ENCODE measurements at places on chromosomes 1 and 21.

DNA sequence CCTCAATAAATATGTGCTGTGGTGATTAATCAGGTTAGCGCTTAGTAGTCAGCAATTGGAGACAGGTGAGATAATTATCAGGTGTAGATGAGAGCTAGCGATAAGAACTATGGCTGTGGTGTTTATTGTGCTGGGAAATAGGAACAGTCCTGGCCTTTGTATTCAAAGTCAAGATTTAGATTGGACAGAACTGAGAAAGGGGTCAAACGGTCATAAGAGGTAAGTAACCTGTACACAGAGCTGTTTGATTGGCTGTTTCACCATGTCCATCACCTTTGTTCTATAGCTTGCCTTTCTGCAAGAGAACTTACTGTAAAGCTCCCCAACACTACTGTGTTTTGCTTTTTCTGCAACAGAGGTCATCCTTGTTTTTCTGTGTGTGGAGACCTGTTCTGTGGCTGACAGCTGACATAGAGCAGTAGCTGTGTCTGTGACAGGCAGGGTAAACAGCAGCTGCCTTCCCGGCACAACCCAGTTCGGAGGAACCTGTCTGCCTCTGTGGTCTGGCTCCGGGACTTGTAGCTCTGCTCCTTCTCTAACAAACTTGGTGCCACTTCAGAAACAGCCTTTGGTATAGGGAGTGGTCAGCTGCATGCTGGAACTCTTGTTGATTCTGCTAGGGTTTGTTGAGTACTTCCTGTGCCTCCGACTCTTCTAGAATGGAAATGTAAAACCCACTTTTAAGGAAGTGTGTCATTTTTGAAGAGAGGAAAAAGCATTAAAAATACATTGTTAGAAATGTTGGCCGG lies 21.1 kb upstream of the CDC42 start:
- no peak for DNase-seq

DNA sequence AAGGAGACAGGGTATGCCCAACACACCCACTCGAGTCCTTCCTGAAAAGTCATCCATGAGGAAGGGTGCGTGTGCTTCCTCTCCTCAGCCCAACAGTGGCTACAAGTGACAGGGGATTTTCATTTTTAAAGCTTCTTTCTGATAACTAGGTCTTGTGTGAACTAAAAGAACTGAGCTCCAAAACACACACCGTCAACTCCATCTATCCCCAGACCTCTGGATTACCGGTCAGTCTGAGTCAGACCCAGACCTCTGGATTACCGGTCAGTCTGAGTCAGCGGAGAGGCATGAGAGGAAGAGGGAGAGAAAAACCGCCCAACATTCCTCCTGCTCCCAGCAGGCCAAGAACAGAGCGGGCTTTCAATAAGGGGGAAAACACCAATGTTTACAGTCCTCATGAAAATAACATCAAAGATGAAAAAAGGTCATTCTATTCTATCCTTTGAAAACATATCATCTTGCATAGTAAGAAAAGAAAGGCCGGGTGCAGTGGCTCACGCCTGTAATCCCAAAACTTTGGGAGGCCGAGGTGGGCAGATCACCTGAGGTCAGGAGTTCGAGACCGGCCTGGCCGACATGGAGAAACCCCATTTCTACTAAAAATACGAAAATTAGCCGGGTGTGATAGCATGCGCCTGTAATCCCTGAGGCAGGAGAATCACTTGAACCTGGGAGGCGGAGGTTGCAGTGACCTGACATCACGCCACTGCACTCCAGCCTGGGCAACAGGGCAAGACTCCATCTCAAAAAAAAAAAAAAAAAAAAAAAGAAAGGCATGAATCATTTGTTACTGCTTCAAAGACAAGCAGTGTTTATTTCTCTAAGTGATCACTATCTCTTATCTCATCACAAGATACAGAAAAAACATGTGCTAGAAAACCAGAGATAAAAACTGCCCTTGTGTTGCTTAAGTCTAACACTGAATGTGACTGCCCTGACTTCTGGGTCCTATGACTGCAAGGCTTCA lies 3.4 kb downstream of the PTTG1IP start:
- DNase-seq: no peak

- no peak for DNase-seq
Measured at GRCh38 chr1:16119504-16119903, 36.4 kb downstream of the EPHA2 start.

DNA sequence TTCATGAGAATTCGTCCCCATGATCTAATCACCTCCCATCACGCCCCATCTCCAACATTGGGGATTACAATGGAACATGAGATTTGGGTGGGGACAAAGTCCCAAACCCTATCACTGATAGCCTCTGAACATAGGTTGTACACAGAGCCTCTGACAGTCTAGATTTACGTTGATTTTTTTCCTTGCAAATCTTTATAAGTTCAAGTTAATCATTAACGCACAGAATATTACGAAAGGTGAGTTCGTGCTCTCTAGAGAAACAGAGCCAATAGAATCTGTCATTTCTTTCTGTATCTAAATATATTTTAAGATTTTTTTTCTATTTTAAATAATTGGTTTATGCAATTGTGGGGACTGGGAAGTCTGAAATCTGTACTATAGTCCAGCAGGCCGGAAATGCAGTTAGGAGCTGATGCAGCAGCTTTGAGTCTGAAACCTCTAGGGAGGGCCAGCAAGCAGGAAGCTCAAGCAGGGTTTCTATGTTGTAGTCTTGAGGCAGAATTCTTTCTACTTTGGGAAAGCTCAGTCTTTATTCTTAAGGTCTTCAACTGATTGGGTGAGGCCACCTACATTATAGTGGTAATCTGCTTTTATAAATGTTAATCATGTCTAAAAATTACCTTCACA lies 61.0 kb downstream of the SELENOF start:
- DNase-seq: no peak

- no peak for DNase-seq
Measured at GRCh38 chr21:46624050-46624449, 11.4 kb upstream of the PRMT2 start.

DNA sequence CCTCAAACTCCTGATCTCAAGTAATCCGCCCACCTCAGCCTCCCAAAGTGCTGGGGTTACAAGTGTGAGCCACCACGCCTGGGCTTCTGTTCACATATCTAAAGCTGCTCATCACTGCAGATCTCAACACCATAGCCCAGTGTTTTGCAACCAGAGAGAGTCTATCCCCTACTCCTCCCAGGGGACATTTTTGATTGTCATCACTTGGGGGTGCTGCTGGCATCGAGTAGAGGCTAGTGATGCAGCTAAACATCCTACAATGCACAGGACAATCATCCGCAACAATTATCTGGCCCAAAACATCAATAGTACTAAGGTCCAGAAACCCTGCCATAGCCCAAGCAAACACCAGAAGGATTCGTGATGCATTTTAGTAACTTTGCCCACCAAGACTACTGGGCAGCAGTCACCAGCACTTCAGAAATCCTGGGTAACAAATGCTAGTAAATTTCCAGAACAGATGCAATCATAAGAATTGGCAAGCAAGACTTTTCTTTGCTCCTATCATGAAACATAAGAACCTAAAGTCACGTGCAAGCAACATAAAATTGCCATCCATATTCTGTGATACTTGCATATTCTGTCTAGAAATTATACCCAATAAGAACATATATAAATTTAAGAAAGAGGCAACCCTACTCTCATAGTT lies 159.2 kb downstream of the APP start:
- DNase-seq: no peak

GRCh38 chr1:16020325-16020724 lies 1.5 kb upstream of the CLCNKA start:
- DNase-seq: no peak

- no peak for DNase-seq
Measured at GRCh38 chr1:165497069-165498013, 46.5 kb upstream of the LRRC52 start.

DNA sequence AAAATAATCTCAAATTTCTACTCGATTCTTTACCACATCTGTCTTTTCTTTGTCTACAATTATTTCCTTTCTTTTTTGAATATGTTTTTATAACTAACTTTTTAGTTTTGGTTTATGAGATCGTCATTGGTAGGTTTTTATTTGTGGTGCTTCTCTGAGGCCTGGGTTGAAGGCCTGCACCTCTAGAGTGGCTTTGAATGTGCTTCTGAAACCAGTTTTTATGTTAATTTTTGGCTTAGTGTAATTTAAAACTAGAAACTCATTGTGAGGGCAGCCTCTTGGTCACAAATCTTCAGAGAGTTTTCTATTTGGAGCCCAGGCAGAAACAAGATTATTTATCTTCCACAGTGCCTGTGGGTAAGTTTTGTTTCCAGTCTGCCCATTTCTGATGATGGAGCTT lies 187.0 kb downstream of the GPATCH2 start:
- DNase-seq: no peak

- no peak for DNase-seq
Measured at GRCh38 chr1:55468142-55468795, 253.1 kb upstream of the USP24 start.

DNA sequence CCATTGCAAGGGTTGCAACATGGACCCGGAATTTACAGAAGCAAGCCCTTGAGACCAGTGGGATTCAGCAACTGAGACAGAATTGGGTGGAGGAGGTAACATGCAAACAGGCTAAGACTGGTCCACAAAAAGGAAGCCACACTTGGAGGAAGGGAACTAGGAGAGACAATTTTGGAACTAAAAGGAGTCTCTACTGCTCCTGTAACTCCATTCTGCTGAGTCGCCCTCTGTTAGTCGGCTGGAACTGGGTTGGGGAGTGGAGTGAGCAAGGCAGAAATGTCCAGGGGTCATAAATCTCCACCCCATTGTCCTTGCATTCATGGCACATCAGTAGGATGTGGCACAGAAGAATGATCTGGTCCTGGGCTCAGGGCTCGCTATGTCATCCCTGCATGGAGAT lies 5.1 kb downstream of the LAMB3 start:
- no peak for DNase-seq

DNA sequence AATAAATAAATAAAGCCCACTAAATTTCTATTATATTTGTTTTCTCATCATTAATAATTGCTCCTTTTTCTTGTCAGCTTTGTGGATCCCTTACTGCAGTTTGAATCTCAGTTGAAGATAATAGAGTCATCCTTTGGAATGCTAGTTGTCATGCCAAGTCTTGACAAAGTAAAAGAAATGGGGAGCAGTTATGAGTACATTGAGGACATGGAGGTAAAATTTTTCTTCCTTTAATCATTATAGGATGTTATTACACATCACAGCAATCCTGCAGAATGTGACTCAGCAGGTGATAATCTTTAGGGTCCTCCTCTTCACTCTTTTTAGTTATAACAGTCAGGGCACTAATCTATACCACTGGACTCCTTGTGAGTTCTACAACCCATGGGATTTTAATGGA lies 24.1 kb downstream of the MROH9 start:
- no peak for DNase-seq

GRCh38 chr1:209755926-209756614 lies at the start of gene TRAF3IP3:
Gene TRAF3IP3, plus strand, starts transcription at chr1:209756053. Its CDS starts 3,987 bp downstream, at chr1:209760040.
- peak; percentile 55 for DNase-seq

- no peak for DNase-seq
Measured at GRCh38 chr1:58726581-58726980, 26.7 kb upstream of the MYSM1 start.

DNA sequence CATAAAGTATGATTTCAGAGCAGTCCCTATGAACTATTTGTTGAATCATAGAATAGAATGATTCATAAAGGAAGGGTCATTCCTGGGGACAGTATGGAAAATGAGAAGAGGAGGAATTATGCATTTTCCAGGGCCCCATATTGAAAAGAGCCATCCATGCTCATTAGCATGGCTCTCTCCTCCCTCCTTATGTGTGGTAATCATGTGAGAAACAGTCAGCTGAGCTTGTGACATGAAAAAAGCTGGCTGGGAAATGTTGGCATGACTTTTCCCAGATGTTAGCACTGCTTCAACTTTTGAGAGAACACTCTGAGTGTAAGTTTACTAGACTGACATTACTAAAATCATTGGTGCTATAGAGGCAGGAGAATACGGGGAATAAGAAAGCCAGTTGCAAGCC lies 16.1 kb downstream of the TRIM67 start:
- no peak for DNase-seq

DNA sequence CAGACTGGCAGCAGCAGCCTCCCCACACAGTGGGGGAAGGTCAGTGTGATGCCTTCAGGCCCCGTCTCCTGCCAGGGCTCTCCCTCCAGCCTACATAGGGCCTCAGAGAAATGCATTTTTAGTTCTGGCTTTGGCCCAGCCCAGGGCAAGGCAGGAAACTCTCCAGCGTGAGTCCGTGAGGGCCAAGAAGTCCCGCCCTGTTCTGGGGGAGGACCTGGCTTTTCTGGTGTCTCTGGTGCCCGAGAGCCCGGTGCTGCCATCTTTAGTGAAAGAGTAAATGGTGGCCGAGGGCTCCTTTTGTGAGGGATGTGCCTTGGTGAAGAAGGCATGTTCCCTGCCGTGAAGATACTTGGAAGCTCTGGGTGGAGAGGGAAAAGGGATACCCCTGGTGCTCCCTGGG lies 14.8 kb upstream of the DIP2A start:
- DNase-seq: no peak

GRCh38 chr1:94063379-94063778 lies 57.6 kb downstream of the ABCA4 start:
- DNase-seq: no peak

- DNase-seq: no peak
Measured at GRCh38 chr1:192002063-192002462, 156.2 kb upstream of the RGS18 start.

DNA sequence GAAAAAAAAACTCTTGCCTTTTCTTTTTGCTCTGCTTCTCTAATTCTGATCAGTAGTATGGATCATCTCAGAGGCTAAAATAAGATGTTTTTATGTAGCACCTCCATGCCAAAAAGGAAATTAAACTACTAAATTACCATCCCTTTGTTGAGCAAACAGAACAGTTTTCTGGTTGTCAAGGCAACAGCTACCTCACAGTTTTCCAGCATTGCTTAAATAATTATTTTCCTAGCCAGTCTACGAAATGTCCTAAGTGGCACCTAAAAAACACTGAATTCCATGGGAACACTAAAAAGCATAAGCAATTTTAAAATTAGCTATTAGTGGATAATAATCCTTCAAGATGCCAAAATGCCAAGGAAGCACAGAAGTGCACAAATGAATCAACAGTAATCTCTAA lies 61.7 kb downstream of the ARID4B start:
- DNase-seq: no peak

DNA sequence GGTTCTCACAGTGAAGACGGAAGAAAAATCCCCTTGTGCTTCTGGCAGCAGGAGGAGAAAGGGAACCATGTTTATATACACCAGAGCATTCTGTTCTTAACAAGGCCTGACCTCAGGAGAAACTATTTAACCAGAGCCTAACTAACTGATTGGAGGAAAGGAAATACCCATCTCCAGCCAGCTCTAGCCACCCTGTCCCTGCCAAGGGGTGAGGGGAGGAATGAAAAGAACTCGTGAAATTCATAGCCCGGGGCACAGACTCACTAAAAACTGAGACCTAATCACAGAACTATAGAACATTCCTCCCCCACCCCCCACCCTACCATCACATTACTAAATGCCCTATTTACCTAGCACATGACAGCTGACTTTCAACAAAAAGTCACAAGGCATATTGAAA lies 65.0 kb downstream of the KCNH1 start:
- no peak for DNase-seq

DNA sequence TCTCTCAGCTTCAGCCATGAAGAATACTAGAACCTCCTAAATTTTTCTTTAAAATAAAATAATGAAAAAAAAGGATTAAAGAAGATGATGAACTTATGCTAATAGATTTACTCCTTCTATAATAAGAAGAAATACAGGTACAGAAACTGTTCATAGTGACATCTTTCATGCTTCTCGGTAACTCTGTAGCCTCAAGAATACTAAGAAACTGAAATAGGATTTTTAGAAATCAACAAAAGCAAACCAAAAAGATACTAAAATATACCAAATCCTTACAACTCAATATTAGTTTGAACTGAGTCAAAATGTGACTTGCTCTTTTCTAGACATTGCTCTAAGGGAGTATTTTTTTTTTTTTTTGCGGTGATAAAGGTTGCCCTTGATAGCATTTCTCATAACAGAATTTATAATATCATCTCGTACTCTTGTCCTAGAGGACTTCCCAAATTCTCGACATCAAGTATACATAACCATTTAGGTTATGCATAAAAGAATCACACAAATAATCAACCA lies 42.8 kb downstream of the ZZZ3 start:
- no peak for DNase-seq
